ENCODE measurements at places on chromosomes 6 and 20.

- DNase-seq, result peak; percentile 6
Measured at GRCh38 chr20:42152575-42152974, 534.4 kb upstream of the CHD6 start.

DNA sequence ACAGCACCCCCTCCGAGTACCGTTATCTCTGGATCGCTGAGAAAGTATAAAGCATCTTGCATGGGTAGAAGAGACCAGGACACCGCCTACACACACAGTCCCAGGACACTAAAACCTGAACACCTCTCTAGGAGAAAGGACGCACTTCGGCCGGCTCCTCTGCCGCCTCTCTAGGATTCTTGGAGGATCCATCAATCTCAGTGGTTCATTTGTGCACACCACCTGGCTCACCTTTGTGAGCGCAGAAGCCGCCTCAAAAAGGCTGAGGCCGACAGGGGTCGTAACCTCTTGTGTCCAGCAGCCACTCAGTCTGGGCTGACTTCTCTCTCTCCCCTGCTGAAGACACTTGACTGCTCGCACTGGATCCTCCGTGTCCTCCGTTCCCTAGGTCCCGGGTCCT is 13.5 kb downstream of the ZSCAN23 start:
- no peak for DNase-seq

DNA sequence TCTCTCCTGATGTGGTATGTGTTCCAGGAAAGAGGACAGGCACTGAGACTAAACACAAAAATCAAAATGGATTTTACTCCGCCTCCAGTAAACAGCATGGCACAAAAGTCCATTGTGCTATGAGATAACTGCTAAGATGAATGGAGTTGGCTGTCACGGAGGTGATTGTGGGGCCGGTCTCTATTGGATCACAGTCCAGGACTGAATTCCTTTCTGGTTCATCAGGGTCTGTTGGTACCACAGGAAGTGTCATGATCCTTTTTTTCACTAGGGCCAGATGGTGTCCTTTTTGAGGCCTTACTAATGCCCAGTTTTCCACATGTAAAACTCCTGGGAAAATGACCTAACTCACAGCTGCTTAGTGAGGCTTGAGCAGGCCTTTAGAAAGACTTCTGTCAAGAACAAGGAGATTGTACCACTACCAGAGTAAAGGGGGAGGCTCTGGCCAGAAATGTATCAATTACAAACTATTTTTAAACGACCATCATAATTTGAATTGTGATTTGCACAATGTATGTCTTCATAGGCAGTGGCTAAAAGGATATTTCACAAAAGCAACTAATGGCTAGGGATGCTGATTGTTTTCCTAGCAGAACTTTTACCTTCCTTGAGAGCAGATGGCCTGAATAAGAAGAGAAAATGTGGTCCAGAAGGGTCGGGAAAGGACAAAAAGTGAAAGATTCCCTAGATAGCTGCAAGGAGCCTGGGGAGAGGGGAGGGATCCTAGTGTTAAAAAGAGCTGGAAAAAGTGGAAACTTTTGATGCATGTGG is 192.2 kb upstream of the POU3F2 start:
- DNase-seq, result no peak

DNA sequence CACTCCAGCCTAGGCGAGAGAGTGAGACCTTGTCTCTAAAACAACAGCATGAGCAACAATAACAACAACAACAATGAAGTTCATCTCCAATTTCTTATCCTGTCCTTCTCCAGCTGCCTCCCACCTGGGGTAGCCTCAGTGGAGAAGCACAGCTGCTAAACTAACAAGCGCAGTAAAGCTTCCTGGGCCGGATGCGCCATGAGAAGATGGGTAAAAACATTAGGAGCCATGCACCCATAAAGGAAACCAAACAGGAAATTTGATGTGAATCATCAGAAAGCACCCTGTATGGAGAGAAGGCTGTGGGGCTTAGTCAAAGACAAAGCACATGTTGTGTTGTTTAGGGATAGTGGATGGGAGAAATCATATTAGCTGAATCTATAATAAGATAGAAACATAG is 61.1 kb upstream of the CCN6 start:
- no peak for DNase-seq

DNA sequence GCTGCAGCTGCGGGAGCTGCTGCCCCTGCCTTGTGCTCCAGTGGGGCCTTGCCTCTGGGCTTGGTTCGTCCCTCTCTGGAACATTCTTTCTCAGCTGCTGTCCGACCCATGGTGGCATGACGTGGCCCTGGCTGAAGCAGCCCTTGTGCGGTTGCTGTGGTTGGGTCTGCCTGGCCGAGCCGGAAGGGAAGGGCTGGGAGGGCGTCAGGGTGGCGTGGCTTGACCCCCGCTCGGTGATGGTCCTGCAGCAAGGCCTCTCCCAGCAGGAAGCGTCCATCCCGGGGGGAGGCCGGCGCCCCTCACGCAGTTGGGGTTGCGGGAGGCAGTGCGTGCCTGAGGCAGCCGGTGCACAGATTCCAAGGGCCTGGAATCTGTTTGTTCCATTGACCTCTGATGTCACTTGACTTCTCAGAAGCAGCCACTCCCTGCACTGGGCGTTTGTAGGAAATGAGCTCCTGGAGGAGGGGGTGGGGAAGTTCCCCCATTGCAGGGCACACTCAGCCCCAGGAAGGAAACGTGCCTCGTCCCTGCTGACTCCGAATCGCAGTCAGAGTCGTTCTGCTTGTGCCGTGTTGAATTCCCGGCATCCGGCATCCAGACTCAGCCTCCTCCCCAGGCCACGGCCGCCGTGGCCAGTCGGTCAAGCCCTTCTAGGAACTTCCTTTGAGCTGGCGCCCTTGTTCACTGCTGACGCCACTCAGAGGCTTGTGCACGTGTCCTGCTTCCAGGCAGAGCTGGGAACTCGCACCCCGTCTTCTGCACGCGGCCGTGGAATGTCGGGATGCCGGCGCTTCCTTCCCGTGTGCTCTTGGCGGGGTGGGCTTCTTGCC is 9.7 kb upstream of the TNFRSF6B start:
- peak; percentile 9 for DNase-seq

DNA sequence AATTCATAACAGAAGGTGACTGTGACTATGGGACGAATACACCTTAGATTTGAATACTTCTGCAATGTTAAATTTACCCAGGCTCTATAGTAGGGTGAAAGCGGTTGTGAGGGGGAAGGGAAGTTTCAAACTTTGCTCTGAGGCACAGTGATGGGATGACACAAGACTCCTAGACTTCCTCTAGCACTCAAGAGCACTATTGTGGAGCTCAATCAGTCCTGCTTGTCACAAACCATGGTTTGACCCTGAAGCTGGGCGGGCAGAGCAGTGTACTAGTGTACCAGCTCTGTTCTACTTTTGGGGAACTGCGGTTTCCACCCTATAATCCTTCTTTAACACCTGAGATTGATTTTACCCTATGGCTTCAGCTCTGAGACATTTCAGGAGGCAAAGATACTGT is 17.1 kb downstream of the TRIM27 start:
- DNase-seq, result no peak

- no peak for DNase-seq
Measured at GRCh38 chr6:30747902-30748769, 3.8 kb upstream of the IER3 start.

GRCh38 chr20:53914781-53915445 is 155.5 kb downstream of the BCAS1 start:
- DNase-seq, result peak; percentile 49

DNA sequence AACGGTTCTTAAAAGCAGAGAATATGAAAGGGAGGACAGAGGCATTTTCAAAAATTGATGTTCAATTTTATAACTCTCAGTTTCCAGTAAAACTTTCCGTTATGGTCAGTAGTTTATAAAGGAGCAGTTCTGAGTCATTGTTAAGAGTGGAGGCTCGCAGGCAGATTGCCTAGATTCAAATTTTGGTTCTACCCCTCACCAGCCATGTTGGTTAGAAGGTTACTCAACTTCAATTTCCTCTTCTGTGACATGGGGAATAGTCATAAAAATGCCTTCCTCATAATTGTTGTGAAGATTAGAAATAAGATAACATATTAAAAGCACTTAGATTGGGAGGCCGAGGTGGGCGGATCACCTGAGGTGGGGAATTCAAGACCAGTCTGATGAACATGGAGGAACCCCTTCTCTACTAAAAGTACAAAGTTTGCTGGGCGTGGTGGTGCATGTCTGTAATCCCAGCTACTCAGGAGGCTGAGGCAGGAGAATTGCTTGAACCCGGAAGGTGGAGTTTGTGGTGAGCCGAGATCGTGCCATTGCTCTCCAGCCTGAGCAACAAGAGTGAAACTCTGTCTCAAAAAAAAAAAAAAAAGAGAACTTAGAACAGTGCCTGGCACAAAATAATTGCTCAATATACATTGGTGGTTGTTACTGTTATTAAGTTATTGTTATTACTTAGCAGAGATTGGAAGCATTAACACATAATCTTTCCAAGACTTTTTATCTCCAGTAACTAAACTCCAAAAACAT is 348.9 kb downstream of the NRN1 start:
- DNase-seq, result no peak

DNA sequence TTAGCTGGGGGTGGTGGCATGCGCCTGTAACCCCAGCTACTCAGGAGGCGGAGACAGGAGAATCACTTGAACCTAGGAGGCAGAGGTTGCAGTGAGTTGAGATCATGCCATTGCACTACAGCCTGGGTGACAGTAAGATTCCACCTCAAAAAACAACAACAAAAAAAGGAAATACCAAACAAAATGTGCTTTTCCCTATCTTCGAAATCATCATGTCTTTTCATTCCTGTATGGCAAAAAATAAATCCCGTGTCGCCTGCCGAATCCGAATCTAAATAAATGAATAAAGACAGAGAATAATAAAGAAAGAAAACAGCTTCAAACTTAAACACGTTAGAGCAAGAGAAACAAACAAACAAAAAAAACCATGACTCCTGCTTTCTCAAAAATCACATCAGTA is 11.8 kb downstream of the B4GALT5 start:
- no peak for DNase-seq

- DNase-seq, result no peak
Measured at GRCh38 chr6:84791233-84791632, 26.8 kb upstream of the TBX18 start.

- no peak for DNase-seq
Measured at GRCh38 chr6:32659856-32660595, 6.4 kb downstream of the HLA-DQB1 start.

- DNase-seq, result no peak
Measured at GRCh38 chr6:157867155-157867559, 44.1 kb downstream of the SNX9 start.

DNA sequence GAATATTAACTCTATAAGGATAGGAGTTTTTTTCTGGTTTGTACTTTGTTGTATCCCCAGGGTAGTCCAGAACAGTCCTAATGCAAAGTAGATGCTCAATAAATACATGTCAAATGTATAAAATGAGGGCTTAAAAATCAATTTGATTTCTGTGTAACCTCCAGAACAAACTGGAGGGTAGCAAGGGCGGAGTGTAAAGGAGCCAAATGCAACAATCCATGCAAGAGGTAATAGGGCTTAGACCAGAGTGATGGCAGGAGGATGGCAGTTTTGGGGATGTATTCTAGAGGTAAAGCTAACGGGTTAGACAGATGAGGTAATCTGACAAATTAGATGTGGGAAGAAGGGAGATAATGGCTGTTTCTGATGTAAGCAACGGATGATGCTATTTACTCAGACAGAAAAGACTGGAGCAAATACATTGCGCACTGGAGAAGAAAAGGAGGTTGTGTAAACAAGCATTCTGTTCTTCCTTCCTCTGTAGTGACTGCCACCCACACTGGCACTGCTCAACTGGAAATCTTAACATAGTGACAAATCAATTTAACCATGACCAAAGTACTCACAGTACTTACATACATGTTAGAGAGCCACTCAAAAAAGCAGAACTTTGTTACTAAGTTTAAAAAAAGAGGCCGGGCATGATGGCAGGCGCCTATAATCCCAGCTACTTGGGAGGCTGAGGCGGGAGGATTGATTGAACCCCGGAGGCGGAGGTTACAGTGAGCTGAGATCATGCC is 2.0 kb downstream of the ZNF318 start:
- DNase-seq, result no peak

DNA sequence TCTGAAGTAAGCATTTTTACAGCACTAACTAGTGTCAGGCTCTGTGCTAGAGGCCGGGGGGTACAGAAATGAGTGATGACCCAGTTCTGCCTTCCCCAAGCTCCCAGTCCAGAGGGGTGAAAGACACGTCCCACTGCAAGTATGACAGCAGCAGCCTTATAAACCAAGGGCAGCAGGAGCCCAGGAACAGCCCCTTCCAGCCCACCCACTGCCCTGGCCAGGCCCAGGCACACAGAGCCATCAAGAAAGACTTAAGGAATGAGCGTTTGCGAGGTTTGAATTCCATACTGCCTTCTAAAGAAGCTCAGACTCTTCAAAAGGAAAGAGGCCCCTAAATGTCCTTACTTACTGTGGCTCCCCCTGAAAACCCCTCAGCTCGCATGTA is 10.0 kb downstream of the TRERF1 start:
- no peak for DNase-seq

- no peak for DNase-seq
Measured at GRCh38 chr6:111874025-111874415, 768 bp upstream of the FYN start.

- DNase-seq, result no peak
Measured at GRCh38 chr6:90458353-90459224, 128.3 kb downstream of the MAP3K7 start.
